ENCODE measurements at places on chromosomes 1 and 21.

DNA sequence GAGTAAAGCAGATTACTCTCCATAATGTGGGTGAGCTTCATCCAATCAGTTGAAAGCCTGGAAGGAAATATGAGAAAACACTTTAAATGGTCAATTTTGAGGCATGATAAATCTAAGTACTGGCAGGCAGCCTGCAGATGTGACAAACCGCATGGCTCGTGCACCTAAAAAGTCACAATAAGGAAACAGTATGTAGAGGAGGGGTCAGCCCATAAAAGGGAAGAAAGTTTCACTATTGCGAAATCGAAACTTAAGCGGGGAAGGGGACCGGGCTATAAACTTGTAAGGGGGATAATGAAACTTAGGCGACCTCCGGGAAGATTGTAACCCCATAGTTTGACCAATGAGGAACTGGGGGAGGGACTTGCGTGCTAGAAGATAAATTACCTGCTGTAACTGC is 109.8 kb downstream of the PLPPR4 start:
- DNase-seq: no peak

DNA sequence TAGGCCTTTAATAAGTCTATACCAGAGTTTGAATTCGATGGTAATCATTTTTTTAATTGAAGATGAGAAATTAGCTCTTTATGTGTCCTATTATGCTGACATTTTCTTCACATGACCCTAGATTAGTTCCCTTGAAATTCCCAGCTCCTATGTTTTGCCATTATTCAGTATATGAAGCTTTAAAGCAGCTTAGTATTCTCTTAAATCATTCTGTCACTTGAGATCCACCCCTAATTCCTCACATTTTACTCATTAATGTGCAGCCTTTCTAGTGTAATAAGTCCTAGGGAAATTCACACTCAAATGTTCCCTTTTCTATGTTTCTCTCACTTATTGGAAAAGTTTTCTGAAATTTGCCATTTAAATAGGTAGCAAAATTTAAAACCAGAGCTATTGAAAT is 704.5 kb upstream of the B3GALT2 start:
- DNase-seq: no peak

GRCh38 chr1:42936309-42937078 is 22.2 kb downstream of the SLC2A1 start:
- no peak for DNase-seq

DNA sequence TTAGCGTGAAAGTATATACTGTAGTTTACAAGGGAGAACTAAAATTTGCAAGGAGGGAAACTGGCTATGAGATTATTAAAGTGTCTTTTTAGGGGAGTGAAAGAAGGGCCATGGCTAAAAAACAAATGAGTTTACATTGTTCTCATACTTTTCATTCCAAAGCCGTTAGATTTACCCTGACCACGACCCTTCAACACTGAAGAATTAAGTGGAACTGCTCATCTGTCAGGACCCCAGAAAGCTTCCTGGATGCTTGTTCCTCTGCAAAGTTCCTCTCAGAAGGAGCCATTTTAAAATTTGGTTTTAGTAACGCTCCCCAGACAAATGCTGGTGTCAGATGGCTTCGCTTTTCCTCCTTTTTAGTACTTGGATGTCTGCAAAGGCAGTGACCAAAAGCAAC is 82.7 kb upstream of the ZBTB18 start:
- no peak for DNase-seq

GRCh38 chr1:5479876-5480646 is 512.2 kb downstream of the NPHP4 start:
- no peak for DNase-seq

GRCh38 chr1:7470904-7471638 is 300.0 kb upstream of the VAMP3 start:
- no peak for DNase-seq

- no peak for DNase-seq
Observed at GRCh38 chr1:46769028-46769740, 29.7 kb upstream of the CYP4B1 start.

DNA sequence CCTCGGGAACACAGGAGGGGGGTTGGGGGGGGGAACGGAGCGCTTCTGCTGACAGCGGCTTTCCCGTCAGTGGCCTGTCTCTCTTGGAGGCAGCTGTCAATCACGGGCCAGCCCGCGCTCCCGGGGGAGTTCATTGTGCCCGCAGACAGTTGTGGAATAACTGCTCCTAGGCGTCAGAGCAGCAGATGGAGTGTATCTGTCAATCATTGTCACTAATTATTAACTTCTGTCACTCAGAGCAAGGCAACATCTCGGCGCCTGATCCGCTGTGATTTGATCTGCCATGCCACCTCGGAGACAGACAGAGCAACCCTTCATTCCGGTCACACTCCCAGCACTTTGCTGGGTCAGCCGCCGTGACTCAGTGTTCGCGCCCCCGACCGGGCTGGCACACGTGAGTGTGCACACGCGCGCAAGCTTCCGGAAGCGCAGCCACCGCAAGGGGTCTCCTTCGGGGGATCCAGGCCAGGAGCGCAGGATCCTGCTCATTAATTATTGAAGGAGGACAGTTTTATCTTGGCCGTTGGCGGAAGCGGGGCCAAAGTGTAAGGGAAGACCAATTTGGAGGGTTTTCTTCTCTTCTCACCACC is 75.8 kb downstream of the RRAGC start:
- no peak for DNase-seq

DNA sequence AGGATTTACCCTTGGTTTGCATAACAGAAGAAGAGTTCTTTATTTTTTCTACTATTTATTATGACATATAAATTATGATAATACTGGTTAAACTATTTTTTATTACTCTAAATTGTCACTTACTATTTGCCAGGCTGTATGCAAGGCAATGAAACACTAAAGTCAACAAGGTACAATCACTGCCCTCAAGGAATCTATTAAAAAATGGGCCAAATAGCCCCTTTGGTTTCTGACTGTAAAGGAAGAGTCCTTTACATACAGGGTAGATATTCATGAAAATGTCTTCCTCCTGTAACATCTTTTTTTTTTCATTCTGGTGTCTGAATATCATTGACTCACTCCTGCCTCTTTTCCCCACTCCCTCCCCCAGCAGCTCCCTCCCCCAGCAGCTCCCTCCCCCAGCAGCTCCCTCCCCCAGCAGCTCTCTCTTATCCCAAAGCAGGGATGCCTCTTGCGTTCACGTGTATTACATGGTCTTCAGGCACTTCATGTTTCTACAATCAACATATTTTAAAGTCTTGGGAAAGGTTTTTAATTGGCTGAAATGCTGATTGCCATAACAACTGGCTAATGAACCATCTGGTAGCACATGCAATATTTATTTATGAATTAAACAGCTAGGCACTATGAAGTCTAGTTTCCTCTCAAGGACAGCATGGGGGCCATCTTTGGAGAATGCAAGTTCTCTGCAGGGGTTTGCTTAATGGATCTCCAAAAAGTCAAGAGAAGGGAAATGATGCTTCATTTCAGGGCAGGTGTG is 400.4 kb upstream of the PLXNA2 start:
- DNase-seq: no peak

- no peak for DNase-seq
Observed at GRCh38 chr21:37710546-37711285, 205.5 kb downstream of the KCNJ6 start.

DNA sequence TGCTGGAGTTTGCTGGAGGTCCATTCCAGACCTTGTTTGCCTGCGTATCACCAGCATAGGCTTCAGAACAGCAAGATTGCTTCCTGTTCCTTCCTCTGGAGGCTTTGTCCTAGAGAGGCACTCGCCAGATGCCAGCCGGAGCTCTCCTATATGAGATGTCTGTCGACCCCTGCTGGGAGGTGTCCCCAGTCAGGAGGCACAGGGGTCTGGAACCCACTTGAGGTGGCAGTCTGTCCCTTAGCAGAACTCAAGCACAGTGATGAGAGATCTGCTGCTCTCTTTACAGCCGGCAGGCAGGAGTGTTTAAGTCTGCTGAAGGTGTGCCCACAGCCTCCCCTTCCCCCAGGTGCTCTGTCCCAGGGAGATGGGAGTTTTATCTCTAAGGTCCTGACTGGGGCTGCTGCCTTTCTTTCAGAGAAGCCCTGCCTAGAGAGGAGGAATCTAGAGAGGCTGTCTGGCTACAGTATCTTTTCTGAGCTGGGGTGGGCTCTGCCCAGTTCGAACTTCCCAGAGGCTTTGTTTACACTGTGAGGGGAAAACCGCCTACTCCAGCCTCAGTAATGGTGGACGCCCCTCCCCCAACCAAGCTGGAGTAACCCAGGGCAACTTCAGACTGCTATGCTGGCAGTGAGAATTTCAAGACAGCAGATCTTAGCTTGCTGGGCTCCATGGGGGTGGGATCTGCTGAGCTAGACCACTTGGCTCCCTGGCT is 205.0 kb downstream of the GPR52 start:
- no peak for DNase-seq

DNA sequence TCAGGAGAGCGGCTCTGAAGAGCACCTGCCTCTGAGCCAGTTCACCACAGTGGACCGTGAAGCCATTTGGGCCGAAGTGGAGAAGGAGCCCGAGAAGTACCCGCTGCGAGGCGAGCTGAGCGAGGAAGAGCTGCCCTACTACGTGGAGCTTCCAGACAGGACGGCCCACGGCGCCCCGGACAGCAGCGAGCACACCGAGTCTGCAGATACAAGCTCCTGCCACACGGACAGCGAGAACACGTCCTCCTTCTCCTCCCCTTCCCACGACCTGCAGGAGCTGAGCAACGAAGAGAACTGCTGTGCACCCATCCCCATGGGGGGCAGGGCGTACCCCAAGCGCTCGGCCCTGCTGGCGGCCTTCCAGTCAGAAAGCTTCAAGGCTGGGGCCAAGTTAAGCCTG is 74.9 kb upstream of the MORC3 start:
- DNase-seq: no peak

- DNase-seq: no peak
Observed at GRCh38 chr1:161998811-161999210, 24.9 kb downstream of the OLFML2B start.

DNA sequence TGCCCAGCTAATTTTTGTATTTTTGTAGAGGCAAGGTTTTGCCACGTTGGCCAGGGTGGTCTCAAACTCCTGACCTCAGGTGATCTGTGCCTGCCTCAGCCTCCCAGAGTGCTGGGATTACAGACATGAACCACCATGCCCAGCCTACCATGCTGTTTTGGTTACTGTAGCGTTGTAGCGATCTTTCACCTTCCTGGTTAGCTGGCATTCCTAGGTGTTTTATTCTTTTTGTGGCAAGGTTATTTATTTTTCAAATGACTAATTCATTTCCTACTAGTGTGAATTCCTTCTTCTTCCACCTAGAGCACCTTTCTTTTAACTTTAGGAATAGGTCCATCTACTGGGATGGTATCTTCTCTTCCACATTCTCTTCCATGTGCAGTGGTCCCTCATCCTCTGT is 29.3 kb downstream of the TMEM200B start:
- no peak for DNase-seq

- DNase-seq: no peak
Observed at GRCh38 chr1:117886101-117886795, 43.2 kb downstream of the GDAP2 start.

- DNase-seq: no peak
Observed at GRCh38 chr1:65195495-65196417, 47.8 kb downstream of the AK4 start.

- no peak for DNase-seq
Observed at GRCh38 chr1:234918961-234919761, 209.5 kb downstream of the TOMM20 start.

DNA sequence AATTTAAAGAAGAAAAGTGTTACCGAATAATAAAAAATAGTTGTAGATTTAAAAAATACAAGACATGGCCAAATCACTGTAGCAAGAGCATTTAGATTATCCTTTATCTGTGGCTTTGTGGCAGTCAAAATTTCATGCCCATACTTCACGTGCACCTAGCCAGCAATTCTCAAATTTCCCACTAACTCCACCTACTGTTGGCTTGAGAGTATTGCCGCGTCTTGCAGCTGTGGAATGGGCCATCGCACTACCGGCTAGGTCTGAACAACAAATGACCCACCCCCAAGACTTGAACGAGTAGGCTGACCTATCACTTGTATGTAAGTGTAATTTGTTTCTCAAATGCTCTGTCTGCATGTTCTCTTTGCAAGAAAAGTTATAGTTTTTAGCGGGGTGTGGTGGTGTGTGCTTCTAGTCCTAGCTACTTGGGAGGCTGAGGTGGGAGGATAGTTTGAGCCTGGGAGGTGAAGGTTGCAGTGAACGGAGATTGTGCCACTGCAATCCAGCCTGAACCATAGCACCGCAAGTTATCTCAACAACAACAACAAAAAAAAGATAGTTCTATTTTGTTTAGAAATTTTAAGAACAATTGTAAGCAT is 4.1 kb downstream of the KRTAP13-4 start:
- DNase-seq: no peak

- DNase-seq: no peak
Observed at GRCh38 chr1:41888756-41889155, 30.0 kb downstream of the HIVEP3 start.

DNA sequence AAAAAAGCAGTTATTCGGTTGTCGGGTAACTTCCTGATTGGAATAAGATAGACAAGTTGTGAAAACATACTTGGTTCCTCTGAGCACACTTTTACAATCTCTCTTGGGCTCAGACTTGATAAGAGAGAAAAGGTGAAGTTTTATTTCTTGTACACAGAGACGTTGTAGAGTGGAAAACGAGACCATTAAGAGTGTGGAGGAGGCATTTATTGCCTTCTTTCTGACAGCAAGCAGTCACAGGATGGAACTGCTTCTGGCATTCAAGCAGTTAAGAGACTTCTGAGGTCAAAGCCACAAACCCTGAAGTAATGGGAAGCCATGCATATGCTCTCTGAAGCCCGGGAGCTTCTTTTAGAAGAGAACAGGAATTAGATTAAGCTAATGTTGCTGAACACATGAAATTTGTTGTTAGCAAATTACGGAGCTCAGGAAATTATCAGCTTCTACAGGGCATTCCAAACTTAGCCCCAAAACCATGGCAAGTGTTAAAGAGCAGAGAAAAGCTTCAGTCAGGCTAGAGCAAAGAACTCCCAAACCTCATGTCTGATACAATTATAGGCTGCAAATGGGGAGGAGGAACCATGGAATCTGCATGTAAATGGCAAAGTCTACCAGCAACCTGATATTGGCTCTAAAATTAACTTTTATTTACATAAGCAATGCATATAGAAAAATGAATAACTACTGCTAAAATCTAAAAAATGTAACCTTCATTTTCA is 26.0 kb downstream of the S1PR1 start:
- DNase-seq: no peak
